Gastrocnemius medialis (tissue), 4 donors: ENCODE measurements at places on chromosomes 3 and 15. TPM values are rescaled to one million over a fixed set of nuclear protein-coding genes. Genes with fewer than 3 reads are reported as not detected.

DUOX1 gene
- total RNA-seq: 0.56 TPM

CD47 gene
- total RNA-seq: 14.5 TPM

CPN2 gene
- total RNA-seq: not detected

MASP1 gene
- total RNA-seq: 0.27 TPM

GHRL gene
- not detected for total RNA-seq

- no peaks in the 10 kb centered on the region for H3K36me3 ChIP-seq
- DNase-seq: no peak
- H3K4me1 ChIP-seq: peaks cover 2% of the 10 kb centered on the region
- no peak overlapping the region for H3K27ac ChIP-seq
- no peak overlapping the region for H3K4me3 ChIP-seq
Observed at GRCh38 chr3:125152951-125153350, 59.6 kb downstream of the SLC12A8 start.

DNA sequence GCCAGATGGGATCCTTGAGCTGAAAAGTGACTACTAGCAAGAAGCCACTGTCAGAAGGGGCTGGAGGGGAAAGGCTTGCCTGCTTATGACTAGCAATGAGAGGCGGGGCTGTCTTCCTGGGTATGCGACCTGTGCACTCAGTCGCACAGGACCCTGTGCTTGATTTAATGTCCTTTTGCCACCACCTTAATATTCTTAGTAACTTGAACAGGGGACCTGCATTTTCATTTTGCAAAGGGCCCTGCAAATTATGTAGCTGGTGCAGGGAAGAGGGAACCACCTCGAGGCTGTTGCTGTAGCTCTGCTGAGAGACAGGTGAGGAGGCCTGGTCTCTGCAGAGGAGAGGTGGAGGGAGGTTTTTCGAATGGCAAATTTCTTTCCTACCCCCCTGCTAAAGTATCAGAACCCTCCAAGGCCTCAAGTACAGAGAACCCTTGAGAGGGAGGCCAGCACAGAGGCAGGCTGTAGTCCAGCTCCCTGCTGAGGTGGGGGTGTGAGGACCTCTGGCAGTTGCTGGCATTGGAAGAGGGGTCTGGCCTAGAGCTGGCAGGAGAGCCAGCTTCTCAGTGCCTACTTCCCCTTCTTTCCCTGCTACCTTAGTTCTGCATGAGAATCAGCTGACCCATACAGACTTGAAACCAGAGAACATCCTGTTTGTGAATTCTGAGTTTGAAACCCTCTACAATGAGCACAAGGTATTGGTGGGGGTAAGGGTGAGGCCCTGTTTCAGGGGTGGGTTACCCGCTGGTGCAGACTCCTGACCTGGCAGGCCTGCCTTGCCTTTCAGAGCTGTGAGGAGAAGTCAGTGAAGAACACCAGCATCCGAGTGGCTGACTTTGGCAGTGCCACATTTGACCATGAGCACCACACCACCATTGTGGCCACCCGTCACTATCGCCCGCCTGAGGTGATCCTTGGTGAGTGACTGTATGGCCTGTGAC is 11.4 kb downstream of the CLK3 start:
- no peak overlapping the region for H3K27ac ChIP-seq
- H3K4me1 ChIP-seq: no peaks in the 10 kb centered on the region
- H3K4me3 ChIP-seq: no peak overlapping the region
- H3K36me3 ChIP-seq: peaks cover 100% of the 10 kb centered on the region

GRCh38 chr15:67137951-67138848 is 72.8 kb downstream of the SMAD3 start:
- H3K4me1 ChIP-seq: peaks cover 98% of the 10 kb centered on the region
- H3K27ac ChIP-seq: peak overlapping the region; percentile 51
- H3K4me3 ChIP-seq: peak overlapping the region; percentile 13
- no peak for DNase-seq
- H3K27me3 ChIP-seq: no peaks in the 10 kb centered on the region

GRCh38 chr15:84783493-84784251 is 33.5 kb upstream of the ALPK3 start:
- H3K27ac ChIP-seq: peak overlapping the region; percentile 77
- no peaks in the 10 kb centered on the region for H3K36me3 ChIP-seq
- no peaks in the 10 kb centered on the region for H3K27me3 ChIP-seq
- peaks cover 49% of the 10 kb centered on the region for H3K4me1 ChIP-seq
- no peak overlapping the region for H3K4me3 ChIP-seq

DNA sequence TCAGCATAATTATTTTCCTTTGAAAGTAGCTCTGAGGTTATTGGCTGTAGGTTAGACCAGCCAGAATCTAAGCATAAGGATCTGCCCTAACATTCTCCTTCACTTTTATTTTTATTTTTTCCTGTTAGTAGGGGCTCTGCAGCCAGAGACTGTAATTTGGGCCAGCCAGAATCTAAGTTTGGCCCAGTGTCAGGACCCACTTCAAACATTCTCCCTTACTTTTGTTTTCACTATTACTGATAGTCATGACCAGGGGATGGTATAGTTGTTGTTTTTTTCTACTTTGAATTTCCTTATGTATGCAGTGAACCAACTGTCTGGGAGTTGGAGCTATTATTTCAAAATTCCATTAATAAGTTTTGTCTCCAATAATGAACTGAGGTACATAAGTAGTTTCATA is 121.0 kb upstream of the MBNL1 start:
- H3K36me3 ChIP-seq: no peaks in the 10 kb centered on the region
- H3K4me3 ChIP-seq: no peak overlapping the region
- no peaks in the 10 kb centered on the region for H3K27me3 ChIP-seq
- no peak for DNase-seq
- no peak overlapping the region for H3K27ac ChIP-seq
- no peaks in the 10 kb centered on the region for H3K4me1 ChIP-seq

DNA sequence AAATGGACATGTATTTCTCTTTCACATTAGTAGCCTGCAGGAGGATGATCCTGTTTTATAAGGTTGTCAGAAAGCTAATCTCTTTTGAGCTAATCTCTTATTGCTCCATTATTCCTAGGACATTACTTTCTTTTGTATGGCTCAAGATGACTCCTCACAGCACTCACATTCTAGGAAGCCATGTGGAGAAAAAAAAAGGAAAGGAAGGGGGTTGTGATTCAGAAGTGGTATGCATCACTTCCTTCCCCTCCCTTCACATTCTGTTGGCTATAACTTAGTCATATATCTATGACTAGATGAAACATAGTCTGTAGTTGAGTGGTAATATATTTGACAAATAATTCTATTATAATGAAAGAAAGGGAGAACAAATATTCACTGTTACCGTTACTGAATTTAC is 168.8 kb upstream of the TTC14 start:
- no peaks in the 10 kb centered on the region for H3K27me3 ChIP-seq
- H3K4me1 ChIP-seq: no peaks in the 10 kb centered on the region
- no peak overlapping the region for H3K4me3 ChIP-seq
- no peaks in the 10 kb centered on the region for H3K36me3 ChIP-seq
- H3K27ac ChIP-seq: no peak overlapping the region
- DNase-seq: no peak

- H3K27ac ChIP-seq: peak overlapping the region; percentile 37
- no peak overlapping the region for H3K4me3 ChIP-seq
- H3K27me3 ChIP-seq: no peaks in the 10 kb centered on the region
- DNase-seq: peak; percentile 68
- H3K36me3 ChIP-seq: no peaks in the 10 kb centered on the region
Observed at GRCh38 chr15:81312790-81313543, 11.0 kb downstream of the STARD5 start.
